ENCODE measurements at places on chromosomes 3 and 15.

GRCh38 chr3:108338901-108339545 is 42.7 kb downstream of the HHLA2 start:
- DNase-seq: no peak

DNA sequence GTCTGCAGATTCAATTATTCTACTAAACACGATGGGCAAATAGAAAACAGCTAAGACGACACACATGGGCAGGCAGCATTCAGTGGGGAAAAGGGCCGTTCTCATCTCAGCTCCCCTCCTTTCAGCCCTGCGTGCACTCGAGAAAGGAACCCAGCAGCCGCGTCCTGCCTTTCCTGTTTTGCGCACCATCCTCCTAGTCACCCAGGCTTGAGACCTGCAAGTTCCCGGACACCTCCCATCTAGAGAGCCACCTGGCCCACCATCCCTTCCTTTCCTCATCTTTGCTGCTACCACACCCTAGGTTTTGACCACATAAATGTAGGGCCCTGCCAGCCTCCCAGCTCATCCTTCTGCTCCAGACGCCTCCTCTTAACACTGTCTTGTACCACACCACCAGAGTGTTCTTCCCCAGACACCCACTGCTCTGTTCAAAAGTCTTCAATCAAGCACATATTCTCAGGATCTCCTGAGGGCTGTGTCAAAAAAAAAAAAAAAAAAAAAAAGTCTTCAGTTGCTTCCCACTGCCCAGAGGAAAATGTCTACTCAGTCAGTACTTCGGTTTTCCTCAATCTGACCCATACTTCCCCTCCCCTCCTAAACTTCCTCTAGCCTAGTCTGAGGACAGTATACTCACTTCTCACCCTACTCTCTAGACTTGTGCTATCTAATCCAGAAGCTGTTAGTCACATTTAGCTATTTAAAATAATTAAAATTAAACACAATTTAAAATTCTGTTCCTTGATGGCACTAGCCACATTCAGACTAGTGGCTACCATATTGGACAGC is 182.0 kb downstream of the STT3B start:
- DNase-seq: no peak

GRCh38 chr3:11818033-11818432 is 28.7 kb downstream of the TAMM41 start:
- DNase-seq: no peak

- DNase-seq: no peak
Measured at GRCh38 chr3:73363093-73363492, 261.6 kb downstream of the PDZRN3 start.

DNA sequence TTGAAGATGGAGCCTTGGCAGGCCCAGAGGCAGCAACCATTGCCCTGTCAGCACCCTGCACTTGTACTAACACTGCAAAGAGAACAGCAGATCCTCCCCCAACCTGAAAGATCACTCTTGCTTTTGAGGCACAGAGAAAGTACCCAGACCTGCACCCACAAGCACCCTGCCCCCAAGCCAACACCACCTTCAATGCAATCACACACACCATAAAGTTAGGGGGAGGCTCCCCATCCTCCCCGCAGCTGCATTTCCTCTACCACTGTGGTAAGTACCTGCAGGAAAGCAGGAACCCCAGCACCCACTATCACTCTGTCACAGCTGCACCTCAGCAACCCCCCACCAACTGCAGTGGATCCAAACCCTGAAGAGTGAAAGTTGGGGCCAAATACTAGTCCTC is 12.0 kb downstream of the OR5K3 start:
- DNase-seq: no peak

- no peak for DNase-seq
Measured at GRCh38 chr15:56001471-56002078, 8.2 kb upstream of the NEDD4 start.

DNA sequence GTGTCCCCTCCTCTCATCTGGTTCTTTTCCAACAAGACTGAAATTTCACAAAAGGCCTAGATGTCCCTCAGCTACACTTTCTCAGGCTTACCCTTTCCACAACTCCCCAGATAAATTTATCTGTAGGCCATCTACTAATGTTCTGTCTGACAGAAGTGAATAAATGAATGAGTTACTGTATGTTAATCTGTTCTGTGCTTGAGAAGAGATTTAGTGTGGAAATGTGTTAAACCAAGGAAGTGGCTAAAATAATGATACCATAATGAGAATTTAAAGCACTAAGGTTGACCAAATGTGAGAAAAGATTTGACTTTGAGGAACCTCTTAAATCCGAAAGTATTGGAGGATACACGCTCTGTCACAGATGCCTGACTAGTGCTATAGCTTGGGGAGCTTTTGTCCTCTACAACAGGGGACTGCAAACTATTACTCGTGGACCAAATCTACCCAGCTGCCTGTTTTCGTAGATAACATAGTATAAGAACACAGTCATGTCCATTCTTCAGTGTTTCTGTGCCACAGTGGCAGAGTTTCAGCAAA is 74.8 kb upstream of the P2RY1 start:
- DNase-seq: no peak

GRCh38 chr15:49315391-49315823 is 107.6 kb upstream of the FGF7 start:
- no peak for DNase-seq

DNA sequence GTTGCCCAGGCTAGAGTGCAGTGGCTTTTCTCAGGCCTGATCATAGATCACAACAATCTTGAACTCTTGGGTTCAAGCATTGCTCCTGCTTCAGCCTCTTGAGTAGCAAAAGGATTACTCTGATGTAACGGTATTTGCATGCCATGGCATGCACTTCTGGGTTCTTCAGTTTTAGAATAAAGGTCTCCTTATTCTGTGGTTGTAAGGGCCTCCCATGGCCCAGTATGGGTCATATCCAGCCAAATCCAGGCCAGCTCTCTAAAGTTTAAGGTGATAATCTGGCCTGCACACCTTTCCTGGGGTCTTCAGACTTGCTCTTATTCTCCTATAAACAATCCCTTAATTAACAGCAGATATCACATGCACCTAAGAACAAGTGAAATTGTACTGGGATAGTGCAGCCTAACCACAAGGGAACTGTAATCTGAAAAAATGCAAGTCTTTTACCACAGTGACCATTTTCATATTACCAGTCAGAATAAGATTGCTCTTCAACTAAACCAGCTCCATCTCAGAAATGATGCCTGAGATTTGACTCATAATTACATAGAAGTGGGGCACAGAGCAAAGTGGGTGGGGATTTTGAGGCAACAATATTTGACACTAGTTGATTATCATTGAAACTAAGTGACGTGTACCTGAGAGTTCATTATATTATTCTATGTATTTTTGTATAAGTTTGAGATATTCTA is 25.4 kb downstream of the COMMD2 start:
- DNase-seq: no peak

GRCh38 chr3:85846940-85847339 is 888.2 kb downstream of the CADM2 start:
- no peak for DNase-seq

DNA sequence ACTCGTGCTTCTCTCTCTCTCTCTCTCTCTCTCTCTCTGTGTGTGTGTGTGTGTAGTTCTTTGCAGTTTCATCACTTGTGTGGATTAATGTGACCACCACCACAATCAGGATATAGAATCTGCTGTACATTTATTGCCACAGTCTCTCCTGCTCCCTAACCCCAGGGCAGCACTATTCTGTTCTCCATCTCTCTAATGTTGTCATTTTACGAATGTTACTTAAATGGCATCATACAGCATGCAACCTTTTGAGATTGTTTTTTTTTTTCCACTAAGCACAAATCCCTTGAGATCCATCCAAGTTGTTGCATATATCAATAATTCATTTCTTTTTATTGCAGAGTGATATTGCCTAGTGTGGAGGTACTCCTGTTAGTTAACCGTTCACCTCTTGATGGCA is 26.9 kb downstream of the SLCO3A1 start:
- no peak for DNase-seq

DNA sequence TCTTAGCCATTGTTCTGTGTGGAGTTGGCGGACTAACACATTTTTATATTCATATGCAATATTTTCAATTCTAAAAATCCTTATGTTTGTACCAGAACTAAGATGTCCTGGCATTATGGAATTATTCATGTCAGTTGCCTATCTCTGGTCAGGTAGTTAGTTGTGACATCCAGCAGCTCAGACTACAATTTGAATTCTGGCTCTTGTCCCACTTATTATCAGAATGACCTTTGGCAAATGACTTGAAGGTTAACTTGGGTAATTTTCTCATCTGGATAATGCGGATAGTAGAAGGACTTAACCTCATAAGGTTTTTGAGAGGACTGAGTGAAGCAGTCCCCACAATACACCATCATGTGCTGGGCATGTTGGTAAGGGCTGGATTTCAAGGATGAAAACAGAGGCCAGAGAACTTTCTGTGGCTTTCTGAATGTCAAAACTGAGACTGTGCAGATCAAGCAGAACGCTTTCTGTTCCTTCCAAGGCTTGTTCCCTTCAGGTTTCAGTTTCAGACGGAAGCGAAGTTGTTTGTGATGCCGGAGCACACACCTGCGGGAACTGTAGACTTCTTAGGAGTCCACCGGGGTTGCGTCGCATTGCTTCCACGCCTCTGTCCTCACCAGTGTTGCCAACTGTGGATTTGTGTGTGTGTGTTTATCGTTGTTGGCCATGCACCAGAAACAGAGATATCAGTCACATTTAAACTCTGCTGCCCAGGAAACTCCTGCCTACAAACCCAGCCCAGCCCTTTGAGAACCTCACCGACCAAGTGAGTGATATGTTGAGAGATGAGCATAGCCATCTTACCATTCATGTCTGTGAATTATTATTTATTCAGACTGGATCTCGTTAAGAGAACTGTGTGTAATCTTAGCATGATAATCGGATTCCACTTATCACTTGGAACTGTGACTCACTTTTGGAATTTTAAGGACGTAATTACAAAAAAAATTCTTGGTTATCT is 76.0 kb downstream of the PTPRG start:
- no peak for DNase-seq

GRCh38 chr3:74346896-74347295 is 267.6 kb downstream of the CNTN3 start:
- no peak for DNase-seq

GRCh38 chr3:36648241-36649034 is 115.9 kb downstream of the DCLK3 start:
- DNase-seq: no peak

- no peak for DNase-seq
Measured at GRCh38 chr3:52436500-52437149, 8.3 kb downstream of the SEMA3G start.

DNA sequence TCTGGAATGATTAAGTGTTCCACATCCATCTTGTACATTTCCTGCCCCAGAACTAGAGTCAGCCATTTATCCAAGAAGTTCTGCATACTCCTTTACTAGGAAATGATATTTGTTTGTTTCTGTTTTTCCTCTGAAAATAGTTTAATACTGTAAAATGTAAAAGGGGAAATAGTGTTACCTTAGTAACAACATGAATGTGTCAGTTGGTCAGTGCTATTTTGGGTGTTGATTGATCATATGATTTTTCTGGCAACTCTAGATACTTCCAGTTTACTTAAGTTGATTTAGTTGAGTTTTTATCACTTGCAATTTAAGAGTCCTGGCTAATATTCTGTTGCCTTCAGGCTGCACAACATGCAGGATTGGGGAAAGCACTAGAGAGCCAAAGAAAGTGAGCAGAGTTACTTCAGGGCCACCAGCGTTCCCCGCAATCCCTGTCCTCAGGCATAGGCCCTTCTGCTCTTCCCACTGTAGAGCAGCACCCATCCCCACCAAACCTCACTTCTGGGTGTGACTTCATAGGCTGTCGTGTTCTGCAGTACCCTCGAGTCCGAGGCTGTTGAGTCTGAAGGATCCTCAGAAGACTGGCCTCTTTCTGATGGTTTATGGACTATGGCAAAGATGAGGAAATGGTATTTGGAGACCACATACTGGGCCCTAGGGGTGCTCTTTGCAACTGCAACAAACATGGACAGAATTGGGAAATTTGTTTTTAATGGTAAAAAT is 69.0 kb downstream of the CHD2 start:
- no peak for DNase-seq

DNA sequence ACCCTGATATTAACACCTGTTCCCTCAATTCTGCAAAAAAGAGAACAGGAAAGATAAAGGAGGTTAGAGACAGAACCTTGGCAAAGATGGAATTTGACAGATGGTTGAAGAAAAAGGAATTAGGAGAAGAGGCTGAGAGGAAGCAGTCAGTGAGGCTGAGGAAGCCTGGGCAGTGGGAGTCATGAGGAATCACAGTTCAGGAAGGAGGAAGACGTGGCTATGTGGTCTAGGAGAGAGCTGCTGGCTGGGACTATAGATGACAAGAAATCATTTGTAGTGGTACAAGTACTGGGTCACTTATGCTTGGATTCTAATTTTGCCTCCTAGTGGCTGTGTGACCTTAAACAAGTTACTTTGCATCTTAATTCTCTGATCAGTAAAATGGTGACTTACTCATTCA is 49.0 kb downstream of the LARS2 start:
- no peak for DNase-seq

DNA sequence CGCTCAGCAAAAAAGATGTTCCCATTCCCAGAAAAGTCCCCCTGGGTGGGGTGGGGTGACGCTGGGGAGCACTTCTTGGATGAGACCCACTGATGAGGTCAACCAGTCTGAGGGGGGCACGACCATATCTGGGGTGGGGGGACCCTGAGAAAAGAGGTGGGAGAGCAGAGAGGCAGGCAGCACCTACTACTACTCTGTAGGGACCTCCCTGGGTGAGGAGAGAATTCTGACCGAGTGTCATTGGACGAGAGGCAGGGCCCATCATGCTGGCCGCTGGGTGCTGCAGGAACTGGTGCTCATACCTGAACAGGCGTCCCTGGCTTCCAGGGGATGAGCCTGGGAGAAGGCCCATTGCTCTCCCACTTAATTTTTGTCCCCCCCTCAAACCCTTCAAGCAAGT is 158.8 kb downstream of the KLF13 start:
- DNase-seq: no peak

DNA sequence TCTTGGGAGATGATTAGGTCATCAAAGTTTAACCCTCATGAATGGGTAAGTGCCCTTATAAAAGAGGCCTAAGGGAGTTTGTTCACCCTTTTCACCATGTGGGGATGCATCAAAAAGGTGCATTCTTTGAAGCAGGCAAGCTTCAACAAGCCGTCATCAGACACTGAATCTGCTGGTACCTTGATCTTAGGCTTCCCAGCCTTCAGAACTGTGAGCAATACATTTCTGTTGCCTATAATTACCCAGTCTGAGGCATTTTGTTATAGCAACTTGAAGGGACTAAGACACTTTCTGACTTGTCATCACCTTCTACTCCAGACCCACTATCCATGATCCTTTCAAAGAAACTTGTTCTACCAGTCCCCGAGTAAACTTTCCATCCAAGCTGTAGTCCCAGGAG is 44.6 kb upstream of the LRRC58 start:
- no peak for DNase-seq

GRCh38 chr3:16929311-16929710 is 44.6 kb downstream of the PLCL2 start:
- DNase-seq: no peak

Data from thoracic aorta (tissue), 2 donors.